ENCODE measurements at places on chromosomes 6 and 20. TPM values are rescaled to one million over a fixed set of nuclear protein-coding genes. Genes with fewer than 3 reads are reported as not detected.
A peak's percentile ranks its signal among the peaks of the same experiment; 100 is the strongest.

- DNase-seq = no peak
These were observed 11.1 kb upstream of the EYA4 start for GRCh38 chr6:133230052-133230451.

- DNase-seq = no peak
These were observed 50.2 kb downstream of the ELOVL2 start for GRCh38 chr6:10993896-10994295.

DNA sequence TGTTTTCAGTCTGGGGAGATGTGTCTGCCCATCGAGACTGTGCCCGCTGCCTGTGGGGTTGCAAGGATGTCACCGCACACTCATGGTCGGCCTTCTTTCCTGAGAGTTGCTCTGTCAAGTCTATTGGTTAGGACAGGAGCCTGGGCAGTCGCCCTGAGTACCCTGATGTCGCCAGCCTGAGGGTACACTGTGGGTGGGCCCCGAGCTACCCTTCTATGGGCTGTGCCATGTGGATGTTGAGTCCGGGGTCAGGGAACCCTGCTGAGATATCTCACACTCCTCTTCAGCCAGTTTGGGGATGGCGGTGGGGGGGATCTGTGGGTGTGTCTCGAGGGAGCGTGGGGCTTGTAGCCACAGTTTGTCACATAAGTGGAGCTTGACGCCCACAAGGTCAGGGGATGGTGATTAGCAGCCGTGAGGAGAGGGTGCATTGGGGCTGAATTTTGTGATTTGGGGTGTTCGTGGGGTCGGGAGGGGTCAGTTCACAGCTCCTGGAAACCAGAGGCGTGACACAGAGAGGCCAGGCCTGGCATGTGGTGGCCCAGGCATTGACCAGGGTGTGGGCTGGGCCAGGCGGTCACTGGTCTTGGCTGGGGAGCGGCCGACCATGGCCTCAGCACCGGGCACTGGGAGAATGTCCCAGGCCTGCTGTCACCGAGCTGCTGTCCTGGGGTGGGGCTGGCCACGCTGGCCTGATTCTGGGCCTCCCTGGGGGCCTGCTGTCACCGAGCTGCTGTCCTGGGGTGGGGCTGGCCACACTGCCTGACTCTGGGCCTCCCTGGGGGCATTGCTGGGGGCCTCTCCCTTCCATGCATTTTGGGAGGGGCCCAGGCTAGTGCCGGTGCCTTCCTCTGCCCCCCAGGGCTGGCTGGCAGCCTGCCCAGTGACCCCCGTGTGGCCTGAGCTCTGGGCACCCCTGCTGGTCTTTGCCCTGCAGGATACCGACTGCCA is 1.6 kb upstream of the NPBWR2 start:
- no peak for DNase-seq

- DNase-seq = peak; percentile 12
These were observed 35.2 kb upstream of the HLA-G start for GRCh38 chr6:29792123-29793035.

GRCh38 chr6:125806813-125807212 is 16.1 kb downstream of the NCOA7 start:
- no peak for DNase-seq

Gene CDSN
- not detected for polyA plus RNA-seq

Gene PRSS35
- polyA plus RNA-seq = 89.4 TPM

Gene DLK2
- polyA plus RNA-seq = 1.2 TPM

Gene TSHZ2
- 15.1 TPM for polyA plus RNA-seq
